Activated CD4-positive, CD25-positive, alpha-beta regulatory T cell treated with anti-CD3 and anti-CD28 coated beads, Interleukin-2, amount 50 U/mL, for 16 hours (primary cell): ENCODE measurements at places on chromosomes 5 and 9.

DNA sequence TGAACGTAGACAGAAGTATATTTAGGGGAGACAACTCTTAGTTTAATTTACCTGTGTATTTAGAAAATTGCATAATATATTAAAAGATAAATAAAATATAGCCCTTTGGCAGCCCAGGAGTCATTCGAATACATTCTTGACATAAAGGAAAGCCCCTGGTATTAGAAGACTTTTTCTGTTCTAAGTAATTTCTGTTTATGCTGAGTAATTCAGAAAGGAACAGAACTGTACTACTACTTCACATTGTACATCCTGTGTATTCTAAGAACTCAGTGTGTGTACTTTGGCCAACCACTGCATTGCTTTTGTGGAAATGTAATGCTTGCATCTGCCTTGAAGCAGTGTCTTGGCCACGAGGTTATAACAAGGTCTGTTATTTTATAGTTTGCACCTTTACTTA lies 136.4 kb downstream of the KDM4C start:
- DNase-seq: no peak

GRCh38 chr5:179185256-179185940 lies 125.2 kb downstream of the ZNF354C start:
- no peak for DNase-seq

- DNase-seq: no peak
Observed at GRCh38 chr5:145619806-145620310, 215.3 kb downstream of the PRELID2 start.

DNA sequence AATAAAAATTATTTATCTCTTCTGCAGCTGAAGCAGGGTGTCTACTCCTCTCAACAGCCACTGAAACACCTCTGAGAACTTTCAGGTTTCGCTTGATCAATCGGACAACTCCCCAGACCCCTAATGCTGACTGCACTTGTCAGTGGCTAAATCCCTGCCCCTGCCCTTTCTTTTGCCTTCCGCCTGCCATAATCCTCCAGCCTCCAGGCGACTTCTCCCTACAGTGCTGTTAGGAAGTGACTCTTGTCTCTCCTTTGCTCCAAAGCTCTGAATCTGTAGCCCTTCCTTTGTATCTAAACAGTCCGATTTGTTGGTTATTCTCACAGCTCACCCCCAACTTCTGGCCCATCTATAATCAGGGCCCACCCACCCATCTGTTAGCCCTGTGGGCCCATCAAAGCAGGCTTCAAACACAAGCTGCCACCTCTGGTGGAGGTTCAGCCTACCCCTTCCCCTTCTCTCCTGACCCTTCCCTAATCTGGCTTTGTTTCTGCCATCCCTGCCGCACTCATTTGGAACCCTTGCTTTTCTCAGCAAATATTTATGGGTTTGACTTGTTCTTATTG lies 53.7 kb upstream of the IFNK start:
- no peak for DNase-seq

DNA sequence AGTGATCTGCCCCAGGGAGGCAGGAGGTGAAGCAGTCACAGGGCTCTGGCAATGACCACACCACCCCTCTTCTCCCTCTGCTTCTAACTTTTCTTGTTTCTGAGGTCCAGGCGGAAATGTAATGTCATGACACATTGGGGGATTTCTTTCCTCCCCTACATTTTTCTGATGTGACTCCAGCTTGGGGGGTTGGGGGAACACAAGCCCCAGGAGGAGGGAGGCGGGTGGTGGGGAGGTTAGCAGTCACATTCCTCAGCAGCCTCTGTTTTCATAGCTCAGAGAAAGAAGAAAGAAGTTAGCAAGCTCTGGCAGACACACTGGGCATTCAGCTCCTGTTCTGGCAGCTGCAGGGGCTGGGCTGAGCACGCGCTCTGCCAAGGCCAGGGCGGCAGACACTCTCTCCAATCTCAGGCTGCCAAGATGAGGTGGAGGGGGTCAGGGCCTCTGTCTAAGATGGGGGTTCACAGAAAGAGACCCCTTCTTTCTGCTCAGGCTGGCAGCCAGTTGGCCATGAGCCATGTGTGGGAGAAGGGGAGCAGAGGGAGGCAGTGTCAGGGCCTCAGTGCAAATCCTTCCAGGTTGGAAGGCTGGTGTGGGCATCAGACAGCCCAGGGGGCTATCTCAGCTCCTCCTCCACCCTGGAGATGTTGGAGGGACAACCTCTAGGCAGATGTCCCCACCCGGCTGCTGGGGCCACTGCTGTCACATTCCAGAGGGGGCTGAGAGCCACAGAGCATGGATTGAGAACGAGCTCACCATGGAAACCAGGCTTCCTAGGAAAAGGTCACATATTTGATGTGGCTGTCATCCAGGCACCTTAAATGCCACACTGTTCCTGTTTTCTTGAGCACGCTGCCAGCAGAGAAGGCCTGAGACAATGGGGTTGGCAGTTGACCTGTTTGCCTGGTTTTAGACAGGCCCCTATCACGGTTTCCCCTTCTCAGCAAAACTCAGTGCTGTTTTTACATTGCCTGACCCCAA lies 20.1 kb upstream of the PFDN1 start:
- no peak for DNase-seq

- no peak for DNase-seq
Observed at GRCh38 chr9:131273856-131274673, 2.2 kb downstream of the FAM78A start.

DNA sequence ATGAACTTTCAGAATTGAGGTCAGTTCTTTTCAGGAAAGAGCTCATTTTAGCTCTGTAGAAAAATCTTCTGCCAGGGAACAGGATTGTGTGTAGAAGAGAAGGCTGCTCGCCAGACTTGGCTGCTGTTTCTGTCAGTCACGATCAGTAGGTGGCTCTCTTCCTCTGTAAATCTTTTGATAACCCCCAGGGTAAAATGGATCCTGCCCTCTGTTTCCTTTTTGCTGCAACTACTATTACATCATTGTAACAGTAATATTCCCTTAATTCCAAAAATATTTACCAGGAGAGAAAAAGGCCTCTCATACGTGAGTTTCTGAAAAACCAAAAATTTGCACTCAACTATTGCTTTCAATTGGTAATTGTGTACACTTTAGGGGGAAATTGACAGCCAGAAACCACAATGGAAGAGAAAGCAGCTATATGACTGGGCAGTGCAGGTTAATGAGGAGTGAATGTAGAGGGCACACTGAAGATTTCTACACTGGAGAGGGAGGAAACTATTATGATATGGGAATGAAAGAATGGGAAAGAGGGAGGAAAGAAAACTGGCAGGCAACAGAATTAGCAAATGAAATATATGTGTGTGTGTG lies 12.3 kb downstream of the IFNA21 start:
- no peak for DNase-seq

GRCh38 chr9:129867136-129868022 lies 32.1 kb downstream of the USP20 start:
- DNase-seq: no peak

DNA sequence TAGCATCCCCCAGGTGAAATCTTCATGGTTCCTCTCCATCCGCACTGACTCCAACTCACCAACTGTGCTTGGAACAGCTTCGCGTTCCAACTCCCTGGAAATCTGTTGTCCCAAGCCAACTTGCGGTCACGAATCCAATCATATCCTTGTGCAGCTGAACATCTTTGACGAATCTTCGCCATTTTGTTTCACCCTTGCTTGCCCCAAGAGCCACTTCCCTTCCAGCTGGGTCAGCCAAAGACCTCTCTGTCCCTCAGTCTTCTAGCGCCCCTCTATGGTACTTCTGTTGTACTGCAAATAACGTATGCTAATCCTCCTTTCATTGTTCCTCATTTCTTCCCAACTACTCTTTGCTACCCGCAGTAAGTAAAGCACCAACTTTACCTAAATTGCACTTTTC lies 61.0 kb upstream of the TARS1 start:
- no peak for DNase-seq

DNA sequence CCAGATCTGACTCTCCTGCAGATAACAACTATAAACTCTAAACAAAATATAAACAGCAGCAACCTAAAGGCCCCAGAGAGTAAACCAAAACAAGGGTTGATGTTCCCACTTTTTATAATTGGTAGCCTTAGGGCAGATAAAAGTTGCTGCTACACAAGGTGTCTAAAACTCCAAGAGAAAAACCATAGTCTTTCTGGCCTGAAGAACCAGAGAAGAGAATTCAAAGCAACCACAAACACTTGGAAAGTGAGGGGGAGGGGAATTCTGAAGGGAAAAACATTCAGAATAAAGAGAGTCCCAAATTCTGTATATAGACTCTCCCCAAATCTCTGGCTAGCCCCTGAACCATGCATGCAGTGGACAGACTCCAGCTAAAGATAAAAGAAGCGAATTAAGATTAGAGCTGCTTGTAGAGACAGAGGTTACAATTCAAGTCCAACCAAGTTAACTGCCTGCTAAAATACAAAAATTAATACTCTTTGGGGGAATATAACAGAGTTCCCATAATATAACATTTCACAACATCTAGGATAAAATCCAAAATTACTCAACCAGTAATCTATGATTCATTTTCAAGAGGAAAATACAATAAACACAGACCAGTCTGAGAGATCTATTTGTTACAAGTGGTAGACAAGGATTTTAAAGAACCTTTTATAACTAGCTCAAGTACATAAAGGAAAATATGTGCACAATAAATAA lies 37.5 kb upstream of the RGMB start:
- DNase-seq: no peak

- no peak for DNase-seq
Observed at GRCh38 chr5:17151686-17152085, 65.7 kb upstream of the BASP1 start.

- no peak for DNase-seq
Observed at GRCh38 chr9:5947912-5948311, 57.2 kb downstream of the MLANA start.
